Tongue (tissue), 3 donors: ENCODE measurements at places on chromosomes 11 and 22.
A peak's percentile ranks its signal among the peaks of the same experiment; 100 is the strongest.

GRCh38 chr11:94768602-94769541, 716 bp downstream of the AMOTL1 start:
- peak; percentile 81 for DNase-seq

DNA sequence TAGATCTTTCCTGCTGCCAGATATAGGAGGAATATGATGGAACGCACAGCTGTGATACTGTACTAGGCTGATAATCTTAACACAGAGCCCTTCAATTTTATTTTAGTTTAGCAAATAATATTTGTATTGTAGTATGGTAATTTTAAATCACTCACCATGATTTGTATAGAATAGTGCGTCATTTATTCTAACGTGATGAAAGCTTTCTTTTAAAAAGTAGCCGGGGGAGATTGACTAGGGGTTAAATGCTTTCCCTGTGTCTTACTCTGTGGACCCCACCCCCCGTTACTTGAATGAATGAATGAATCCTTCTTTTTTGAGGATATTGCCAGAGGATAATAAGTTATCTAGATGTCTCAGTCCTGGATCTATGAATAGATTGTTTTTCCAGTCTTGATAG, 72.1 kb downstream of the CECR2 start:
- no peak for DNase-seq

GRCh38 chr11:131645237-131645636, 274.8 kb downstream of the NTM start:
- no peak for DNase-seq

- DNase-seq: no peak
These were observed 8.2 kb downstream of the DPF2 start for GRCh38 chr11:65341856-65342255.

DNA sequence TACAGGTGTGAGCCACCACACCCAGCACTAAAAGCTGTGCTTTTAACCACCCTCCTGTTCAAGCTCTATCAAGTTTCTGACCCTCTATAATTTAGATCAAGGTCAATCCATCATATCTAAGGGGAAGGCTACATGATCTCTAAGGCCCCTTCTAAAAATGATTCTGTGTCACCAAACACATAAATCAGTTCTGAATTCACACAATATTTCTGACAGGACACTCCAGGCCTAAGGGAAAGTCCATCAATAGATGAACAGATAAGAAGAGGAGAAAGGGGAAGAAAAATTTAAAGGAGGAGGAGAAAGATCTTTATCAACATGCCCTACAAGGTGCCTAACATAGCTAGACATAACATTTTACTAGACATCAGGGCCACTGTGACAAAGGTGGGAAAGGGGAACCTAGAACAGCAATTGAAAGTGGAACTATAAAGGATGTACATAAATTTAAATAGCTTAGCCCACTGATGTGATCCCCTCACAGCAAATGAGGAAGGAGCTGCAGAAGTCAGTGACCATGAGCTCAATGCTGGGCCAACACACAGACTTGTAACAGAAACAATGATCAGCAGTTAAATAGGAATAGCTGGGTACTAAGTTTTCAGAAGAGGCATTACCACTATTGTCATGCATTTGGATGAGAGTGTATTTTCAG, 4.7 kb downstream of the PRCP start:
- DNase-seq: no peak

GRCh38 chr11:61616434-61616833, 35.6 kb upstream of the SYT7 start:
- DNase-seq: no peak

DNA sequence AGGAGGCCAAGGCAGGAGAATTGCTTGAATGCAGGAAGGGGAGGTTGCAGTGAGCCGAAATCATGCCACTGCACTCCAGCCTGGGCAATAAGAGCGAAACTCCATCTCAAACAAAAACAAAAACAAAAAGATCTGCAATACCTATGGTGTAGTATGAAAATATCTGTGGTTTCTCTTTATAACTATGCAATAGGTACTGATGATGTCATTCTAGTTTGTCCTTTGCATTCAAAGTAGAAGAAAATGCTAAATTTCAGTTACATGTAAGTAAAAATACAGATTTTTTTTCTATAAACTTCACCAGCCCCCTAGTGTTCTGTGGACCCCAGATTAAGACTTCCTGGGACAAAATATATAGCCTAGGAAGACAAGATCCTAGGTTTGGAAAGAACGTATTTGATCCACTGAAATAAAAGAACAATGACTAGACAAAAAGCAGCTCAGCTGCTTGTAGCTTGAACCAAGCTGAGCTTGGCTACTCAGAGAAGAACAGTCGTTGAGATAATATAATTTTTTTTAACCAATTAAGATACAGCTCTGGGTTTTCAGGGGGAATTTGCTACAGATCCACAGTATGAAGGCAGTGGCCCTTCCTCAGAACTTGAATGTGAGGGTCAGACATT, 2.8 kb upstream of the HBE1 start:
- DNase-seq: no peak

DNA sequence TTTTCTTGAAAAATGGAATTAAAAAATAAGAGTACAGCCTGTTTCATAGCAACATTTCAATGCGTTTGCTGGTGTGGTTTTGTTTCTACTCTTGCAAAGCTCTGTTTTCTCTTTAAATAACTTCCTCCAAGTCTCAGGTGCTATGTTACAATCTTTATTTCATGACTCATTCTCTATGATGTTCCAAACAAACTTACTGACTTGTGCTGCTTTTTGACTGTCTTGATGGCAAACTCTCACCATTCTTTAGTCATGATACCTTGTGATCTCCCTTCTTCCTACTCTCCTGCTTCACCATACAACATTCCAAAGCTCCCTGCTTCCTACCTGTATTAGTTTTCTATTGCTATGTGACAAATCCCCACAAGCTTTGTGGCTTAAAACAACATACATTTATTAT, 166.1 kb downstream of the C11orf91 start:
- DNase-seq: no peak

- DNase-seq: no peak
These were observed 3.8 kb downstream of the CD81 start for GRCh38 chr11:2380807-2381350.

- DNase-seq: no peak
These were observed 156.0 kb upstream of the SOX6 start for GRCh38 chr11:16512198-16512898.

DNA sequence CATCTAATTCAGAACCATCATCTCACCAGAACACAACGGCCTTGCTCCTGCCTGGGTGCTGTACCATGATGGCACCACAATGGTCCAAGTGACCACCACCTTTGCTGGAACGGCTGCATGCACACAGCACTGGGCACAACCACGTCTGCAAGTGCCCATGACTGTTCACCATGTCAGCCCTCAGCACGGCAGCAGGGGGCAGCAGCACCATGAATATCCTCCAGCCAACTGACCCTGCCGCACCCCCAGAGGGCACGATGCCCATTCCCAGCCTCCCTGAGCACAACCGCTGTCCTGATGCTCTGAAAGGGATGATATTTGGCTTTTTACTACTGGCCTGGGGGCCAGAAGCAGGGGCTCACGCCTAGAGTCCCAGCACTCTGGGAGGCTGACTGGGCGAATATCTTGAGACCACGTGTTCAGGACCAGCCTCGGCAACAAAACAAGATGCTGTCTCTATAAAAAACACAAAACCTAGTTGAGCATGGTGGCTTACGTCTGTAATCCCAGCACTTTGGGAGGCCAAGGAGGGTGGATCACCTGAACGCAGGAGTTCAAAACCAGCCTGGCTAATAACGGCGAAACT, 25.7 kb downstream of the DRD4 start:
- DNase-seq: peak; percentile 70

DNA sequence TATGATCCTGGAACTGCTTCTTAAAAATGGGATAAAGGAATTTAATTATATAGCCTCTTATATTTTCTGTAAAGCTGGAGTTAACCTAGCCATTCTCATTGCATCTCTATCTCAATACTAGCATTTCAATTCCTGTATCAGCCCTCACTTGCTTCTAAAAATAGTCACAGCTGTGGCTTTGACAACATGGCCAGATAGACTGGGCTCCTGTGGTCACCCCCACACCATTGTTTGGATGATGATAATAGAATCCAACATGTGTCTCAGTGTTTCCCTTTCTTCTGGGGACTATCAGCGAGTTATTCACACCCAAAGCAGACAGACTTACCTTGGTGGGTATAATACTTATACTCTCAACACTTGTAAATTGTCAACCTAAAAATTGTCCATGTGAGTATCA, 6.9 kb downstream of the VWA5A start:
- no peak for DNase-seq

DNA sequence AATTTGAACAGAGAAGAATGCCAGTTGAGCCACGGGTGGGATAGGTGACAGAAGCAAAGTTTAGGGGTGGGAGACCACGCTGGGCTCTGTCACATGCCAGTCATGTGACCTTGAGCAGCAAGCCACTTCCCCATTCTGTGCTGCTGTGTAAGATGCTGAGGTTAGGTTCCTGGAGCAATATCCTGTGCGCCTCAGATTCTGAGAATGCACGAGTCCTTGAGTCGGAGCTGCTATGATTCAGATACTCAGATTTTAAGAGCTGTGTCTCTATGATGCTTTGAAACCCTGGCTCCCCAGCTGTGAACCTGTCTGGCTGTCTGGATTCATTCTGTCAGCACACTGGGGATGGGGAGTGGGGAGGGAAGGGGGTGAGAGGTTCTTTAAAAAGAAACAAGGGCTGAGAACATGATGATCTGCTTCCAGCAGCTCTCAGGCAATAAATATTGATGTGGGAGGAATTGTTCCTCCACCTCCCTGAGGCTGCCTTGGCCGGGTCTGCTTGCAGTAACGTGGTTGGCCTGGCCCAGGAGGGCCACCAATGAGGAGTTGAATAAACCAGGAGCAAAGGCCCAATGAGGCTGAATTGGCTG, 24.0 kb downstream of the SLCO2B1 start:
- peak; percentile 69 for DNase-seq

GRCh38 chr22:44640618-44641155, 61.3 kb upstream of the PRR5 start:
- no peak for DNase-seq

DNA sequence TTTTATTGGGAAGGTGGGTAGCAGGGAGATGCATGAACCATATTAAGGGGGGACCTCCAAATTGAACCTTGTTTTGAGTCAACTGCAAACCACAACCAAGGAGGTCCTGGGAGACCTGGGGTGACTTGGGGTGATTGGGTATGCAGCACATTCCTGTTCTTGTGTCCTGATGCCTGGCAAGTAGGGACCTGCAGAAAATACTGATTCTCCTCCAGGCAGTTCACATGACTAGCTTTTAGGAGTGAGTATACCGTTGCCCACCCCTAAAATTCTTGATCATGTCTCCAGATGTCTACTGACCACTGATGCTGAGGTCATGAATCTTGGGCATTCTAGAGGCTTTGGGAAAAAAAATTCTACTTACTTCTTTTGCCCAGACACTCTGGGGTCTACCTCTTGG, 6.3 kb downstream of the EHF start:
- no peak for DNase-seq

DNA sequence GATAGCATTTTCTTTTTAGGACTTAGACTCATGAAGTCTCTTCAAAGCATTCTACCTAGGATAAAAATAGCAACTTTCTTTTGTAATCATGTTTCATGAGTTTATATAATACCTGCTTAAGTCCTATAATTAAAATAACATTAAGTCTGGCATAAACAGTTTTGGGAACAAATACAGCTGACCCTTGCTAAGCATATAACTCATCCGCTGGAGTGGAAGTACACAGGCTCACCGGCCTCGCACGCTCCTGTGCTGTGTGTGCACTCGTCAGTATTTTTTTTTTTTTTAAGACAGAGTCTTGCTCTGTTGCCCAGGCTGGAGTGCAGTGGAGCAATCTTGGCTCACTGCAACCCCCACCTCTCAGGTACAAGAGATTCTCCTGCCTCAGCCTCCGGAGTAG, 221.8 kb downstream of the ADAMTS15 start:
- DNase-seq: no peak

DNA sequence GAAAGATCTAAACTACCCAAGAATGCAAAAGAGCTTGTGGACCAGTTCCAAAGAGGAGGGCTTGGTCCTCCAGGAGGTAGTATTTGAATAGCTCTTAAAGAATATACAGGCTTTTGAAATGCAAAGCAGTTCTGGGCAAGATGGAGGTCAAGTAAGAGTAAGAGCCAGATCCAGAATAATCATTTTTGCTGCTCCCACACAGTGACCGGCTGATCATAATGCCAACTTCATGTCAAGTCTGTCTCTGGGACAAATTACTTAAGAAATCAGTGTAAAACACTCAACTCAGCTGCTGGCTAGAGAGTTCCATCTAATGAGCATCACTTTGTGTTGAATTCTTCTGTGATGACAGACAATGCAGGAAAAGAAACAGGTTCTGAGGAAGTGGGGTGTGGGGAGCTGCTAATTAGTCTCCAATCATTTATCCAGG, 250.9 kb upstream of the NARS2 start:
- peak; percentile 33 for DNase-seq

DNA sequence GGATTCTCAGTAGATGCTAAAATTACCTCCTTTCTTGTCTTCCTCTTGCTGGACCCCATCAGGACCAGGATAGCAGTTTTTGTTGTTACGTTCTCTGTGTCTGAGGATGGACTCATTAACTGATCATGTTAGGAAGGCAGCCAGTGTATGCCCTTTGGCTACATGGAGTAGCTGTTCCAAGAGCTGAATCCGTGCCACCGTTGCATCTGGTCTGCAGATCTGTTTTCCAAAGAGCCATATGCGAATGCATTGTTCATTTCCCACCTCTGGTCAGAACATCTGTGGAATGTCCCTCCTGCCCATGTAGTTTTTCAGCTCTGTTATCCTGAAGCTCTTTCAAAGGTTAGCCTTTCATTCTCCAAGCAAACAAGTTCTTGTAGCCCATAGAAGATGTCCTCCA, 188.4 kb downstream of the SPON1 start:
- no peak for DNase-seq

- peak; percentile 48 for DNase-seq
These were observed 43.4 kb upstream of the SC5D start for GRCh38 chr11:121249039-121249663.

- no peak for DNase-seq
These were observed 38.3 kb downstream of the IRAG1 start for GRCh38 chr11:10655227-10655626.

- DNase-seq: no peak
These were observed 19.7 kb downstream of the ALX4 start for GRCh38 chr11:44290208-44290607.

GRCh38 chr11:121654259-121654842, 201.6 kb upstream of the SORL1-AS1 start:
- DNase-seq: peak; percentile 15

DNA sequence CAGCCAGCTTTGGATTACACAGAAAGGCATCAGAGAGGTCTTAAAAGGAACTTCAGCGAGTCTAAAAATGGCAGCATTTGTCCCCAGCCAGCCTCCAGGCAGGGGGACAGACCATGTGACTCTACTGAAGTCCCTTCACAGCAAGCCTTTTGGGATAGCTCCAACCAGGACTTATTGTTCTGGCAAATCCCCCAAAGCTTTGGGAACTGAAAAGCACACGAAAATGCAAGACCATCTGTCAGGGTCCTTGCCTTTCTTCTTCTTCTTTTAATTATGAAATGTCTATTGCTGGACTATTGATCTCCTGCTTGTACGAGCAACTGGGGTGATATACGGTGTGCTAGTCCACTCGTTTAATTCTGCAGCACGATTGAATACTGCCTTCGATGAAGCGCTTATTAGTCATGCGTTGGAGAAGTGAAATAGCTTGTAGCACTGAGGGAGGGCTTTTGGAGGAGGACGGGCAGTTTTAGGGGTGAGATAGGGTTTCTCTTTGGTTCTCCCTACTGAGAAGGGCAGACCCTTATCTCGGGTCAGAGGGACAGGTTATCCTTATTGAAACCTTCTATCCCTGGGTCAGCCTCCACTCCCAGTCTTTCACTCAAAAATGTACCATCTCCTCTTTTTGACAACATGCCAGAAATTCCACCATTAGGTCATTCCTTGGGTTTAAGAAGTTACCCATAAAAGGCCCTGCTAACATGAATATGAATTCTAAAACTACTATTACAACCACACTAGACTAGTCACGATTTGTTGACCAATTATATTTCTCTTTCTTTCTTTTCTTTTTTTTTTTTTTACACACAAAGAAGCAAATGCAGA, 416.4 kb downstream of the MIAT start:
- peak; percentile 68 for DNase-seq
